ENCODE measurements at places on chromosomes 6 and 20.

- no peak for DNase-seq
Observed at GRCh38 chr6:107110200-107110599, 5.1 kb downstream of the BEND3 start.

GRCh38 chr20:46111028-46111835 is 6.9 kb upstream of the CD40 start:
- DNase-seq, result no peak

GRCh38 chr6:166112580-166112979 is 55.1 kb downstream of the TBXT start:
- DNase-seq, result no peak

GRCh38 chr20:38893056-38893564 is 33.1 kb upstream of the FAM83D start:
- DNase-seq, result no peak

GRCh38 chr6:157246771-157247484 is 76.4 kb downstream of the TMEM242 start:
- no peak for DNase-seq

DNA sequence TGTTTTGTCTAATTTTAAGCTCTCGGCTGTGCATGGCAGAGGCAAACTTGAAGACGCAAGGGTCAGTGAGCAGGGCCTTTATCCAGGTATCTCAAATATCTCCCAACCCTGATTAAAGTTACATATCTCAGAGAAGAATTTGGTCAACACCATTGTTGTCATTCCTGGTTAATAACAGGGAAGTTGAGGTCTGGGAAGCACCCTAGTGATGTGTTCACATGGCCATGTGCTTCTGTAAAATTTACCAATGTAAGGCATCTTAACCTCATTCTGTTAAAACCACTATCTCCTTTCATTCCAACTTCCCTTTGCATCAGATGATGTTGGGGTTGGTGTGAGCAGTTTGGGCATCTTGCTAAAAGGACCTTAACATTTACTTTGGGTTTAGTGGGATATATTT is 4.0 kb upstream of the FAM110A start:
- DNase-seq, result no peak

All from amygdala (tissue), 56 donors.